ENCODE measurements at places on chromosomes 1 and 21. TPM values are rescaled to one million over a fixed set of nuclear protein-coding genes. Genes with fewer than 3 reads are reported as not detected.

GRCh38 chr1:168202941-168203654 is 22.7 kb upstream of the SFT2D2 start:
- no peak for DNase-seq

GRCh38 chr1:154935749-154936554 is 567 bp downstream of the PMVK start:
- DNase-seq = no peak

GRCh38 chr1:112722601-112723510 is 7.7 kb upstream of the PPM1J start:
- DNase-seq = no peak

DNA sequence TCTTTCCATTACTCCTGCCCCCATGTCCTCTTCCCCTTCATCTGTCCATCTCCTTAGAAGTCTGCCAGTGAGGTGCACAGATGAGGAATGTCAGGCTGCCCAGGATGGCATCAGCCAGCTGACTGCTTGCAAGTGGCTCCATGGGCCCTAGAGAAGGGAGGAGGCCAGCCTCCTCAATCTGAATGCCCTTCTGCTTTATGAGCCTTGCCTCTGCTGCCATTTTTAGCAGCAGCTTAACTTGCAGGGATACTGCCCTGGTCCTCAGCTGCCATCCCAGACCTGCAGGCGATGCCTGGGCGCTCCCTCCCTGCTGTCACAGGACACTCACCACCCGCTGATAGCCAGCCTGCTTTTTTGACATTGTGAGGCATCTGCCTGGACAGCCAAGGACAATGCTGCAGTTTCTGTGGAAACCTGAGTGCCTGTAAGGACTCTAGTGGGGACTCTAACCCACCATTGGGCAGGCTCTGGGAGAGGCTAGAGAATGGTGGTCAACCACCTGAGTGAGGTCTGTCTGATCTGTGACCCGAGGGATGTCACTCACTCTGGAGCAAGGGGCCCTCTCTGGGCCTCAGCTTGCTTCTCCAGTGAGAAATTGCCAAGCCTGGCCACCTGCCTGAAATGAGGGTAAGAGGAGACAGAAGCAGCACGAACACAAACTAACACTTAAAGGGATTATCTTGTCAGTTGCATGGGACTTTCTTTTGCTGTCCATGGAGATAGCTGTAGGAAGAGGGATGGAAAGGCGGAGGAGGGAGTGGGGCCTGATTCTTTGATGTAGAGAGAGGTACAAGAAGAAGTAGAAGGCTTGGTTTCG is 185.0 kb downstream of the MIS18A start:
- no peak for DNase-seq

DNA sequence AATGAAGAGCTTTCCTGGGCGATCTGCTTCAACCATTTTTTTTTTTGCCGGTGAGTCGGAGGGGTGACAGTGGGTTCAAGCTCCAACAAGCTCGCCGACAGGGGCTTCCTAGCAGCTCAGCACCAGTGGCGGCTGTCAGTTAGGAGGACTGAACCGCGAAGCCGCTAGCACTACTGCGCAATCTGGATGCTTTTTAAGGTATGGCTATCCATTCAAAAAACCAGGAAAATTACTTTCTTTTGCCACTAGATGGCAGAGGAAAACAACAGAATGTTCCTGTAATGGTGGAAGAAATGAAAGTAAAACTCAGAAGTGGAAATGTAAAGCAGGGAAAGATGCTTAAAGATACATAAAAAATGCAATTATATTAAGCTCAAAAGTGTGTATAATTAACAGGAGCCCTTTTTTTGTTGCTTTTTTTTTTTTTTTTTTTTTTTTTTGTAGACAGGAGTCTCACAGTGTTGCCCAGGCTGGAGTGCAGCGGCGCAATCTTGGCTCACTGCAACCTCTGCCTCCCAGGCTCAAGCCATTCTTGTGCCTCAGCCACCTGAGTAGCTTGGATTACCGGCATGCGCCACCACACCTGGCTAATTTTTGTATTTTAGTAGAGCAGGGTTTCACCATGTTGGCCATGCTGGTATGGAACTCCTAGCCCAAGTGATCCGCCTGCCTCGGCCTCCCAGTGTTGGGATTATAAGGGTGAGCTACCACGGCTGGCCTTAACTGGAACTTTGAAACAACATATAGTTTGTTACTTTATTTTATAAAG is 8.5 kb downstream of the KYAT3 start:
- no peak for DNase-seq

The GBP5 gene
- 0.27 TPM for polyA plus RNA-seq

The LENEP gene
- polyA plus RNA-seq = 0.36 TPM

DNA sequence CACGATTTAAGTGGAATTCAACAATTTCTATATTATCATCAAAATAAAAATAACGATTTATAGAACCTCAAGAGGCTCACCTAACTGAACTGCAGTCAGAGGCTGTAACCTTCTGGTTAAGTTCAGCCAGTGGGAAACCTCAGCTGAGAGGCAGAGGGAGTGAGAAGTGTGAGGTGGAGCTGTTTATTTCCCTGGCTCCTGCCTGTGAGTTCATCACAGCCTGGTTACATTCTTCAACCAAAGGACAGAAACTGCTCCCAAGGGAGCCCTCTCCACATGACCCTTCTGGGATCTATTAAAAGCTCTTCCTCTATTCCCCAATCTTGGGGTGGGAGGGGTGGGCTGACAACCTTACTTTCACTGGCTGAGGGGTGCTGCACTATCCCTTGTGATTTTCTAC is 22.2 kb downstream of the DYNLT5 start:
- DNase-seq = no peak

DNA sequence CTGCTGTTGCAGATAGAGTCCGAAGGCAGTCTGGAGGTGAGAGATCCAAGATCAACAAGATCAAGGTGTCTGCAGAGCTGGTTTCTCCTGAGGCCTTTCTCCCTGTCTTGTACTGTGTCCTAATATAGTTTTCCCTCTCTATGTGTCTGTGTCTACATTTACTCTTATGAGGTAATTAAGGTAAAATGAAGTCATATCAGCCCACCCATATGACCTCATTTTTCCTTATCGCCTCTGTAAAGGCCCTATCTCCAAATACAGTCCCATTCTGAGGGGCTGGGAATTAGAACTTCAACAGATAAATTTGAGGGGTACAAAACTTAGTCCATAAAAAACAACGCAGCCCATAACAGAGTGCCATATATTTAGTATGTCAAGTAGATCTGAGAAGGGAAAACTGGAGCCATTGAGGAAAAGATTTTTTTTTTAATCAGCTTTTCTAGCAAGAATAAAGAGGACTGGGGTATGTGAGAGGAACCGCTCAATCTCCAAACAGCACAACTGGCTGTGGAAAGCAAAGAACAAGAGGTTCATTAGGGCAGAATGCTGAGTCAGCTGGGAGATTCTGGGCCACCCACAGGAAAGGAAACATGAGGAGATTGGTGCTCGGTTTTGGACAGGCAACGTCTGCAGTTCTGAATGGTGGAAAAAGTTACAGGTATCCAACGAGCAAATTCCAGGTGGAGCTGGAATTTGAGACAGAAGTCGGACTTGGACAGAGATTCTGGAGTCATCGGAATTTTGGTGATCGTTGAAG is 65.7 kb downstream of the MAP3K21 start:
- no peak for DNase-seq

The SLC2A5 gene
- 1.3 TPM for polyA plus RNA-seq

- no peak for DNase-seq
Measured at GRCh38 chr1:106266786-106267185, 789.7 kb upstream of the PRMT6 start.

DNA sequence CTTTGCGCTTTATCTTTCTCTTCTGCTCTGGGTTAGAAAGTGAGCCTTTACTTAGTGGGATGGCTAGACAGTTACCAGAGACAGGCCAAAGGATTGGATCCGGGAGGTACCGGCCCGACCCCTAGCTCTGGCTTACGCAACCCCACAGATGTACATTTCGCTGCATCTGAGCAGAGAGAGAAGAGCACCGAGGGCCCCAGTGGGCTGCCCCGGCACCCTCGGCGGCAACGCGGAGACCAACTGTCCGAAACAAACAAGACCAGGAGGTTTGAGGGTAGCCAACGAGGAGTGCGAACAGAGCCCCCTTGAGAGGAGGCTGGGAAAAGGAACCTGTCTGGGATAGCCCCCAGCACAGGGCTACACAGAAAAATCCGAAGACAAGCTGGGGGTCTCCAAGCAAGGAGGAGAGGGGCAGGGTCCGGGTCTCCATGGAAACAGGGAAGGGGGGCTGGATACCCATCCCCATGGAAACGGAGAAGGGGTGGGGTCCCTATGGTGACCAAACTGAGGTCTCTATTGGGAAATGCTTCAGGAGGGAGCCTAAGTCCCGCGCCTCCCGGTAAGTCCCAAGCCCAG is 373 bp downstream of the MTF1 start:
- no peak for DNase-seq

DNA sequence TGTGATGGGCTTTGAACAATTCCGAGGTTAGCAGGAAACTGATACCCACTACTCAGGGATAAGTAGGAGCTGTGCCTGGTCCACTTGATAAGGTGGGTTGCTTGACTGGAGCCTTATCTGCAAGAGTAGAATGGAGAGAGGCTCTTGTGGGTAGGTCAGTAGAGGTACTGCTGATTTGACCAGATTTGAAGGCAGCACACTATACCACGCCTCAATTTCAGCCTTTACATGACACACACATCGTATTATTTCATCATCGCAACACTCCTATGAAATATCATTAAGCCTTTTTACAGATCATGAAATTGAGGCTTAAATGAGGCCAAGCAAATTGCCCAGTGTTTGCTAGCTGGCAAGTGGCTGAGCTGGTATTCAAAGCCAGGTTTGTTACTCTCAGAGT is 69.6 kb downstream of the KCNJ15 start:
- no peak for DNase-seq

The SELP gene
- polyA plus RNA-seq = 5.3 TPM

The KRTAP10-4 gene
- polyA plus RNA-seq = not detected

DNA sequence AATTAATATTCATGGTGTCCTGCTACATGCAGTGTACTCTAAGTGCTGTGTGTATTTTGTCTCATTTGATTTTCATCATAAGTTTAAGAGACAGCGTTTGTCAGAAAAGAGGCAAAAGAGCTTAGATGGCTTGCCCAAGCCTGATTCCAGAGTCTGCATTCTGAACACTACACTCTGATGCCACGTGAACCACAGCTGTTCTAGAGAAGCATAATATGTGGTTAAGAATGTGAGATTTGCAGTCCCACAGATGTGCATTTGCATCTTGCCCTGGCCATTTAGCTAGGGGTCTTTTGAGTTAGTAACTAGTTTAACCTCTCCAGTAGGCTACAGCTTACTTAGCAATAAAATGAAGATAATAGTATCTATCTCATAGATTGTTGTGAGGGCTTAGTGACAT is 9.2 kb upstream of the GADD45A start:
- DNase-seq = no peak

DNA sequence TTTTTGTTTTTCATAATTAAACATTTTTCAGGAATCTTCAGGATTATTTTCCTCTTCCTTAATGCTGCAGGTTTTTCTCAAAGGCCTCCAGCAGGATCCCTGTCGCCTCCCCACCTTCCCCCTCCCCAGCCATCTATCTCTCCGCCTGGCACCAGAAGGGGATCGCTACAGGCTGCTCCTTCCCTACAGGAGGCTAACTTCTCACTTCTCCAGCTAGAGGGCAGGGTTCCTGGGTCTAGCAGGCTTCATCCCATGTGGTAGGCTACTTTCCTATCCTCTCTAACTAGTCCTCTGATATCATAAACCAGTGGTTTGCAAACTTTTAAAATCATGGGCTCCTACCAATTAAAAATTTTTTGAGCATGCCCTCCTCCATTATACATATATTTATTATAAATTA is 104.1 kb downstream of the KCNN3 start:
- no peak for DNase-seq

The EXTL1 gene
- 1.7 TPM for polyA plus RNA-seq

The TNFAIP8L2 gene
- 2.1 TPM for polyA plus RNA-seq

- DNase-seq = no peak
Measured at GRCh38 chr1:198903203-198903602, 264.4 kb downstream of the PTPRC start.

The UBE2U gene
- polyA plus RNA-seq = not detected

GRCh38 chr1:182601913-182602312 is 2.3 kb downstream of the RGS16 start:
- no peak for DNase-seq

The CFAP126 gene
- 12.7 TPM for polyA plus RNA-seq

The IFNLR1 gene
- 6.1 TPM for polyA plus RNA-seq

- DNase-seq = no peak
Measured at GRCh38 chr1:32394890-32395432, 720 bp upstream of the BSDC1 start.

GRCh38 chr1:226584164-226584563 is 35.6 kb downstream of the STUM start:
- DNase-seq = no peak

The HS2ST1 gene
- polyA plus RNA-seq = 41.7 TPM

Measured in renal pelvis (tissue), 12 donors.